CD8-positive, alpha-beta T cell (primary cell): ENCODE measurements at places on chromosomes 6 and 20. TPM values are rescaled to one million over a fixed set of nuclear protein-coding genes. Genes with fewer than 3 reads are reported as not detected.

- DNase-seq = no peak
These were observed 120.8 kb downstream of the BACH2 start for GRCh38 chr6:90175627-90176538.

The SIGLEC1 gene
- 0.05 TPM for total RNA-seq

DNA sequence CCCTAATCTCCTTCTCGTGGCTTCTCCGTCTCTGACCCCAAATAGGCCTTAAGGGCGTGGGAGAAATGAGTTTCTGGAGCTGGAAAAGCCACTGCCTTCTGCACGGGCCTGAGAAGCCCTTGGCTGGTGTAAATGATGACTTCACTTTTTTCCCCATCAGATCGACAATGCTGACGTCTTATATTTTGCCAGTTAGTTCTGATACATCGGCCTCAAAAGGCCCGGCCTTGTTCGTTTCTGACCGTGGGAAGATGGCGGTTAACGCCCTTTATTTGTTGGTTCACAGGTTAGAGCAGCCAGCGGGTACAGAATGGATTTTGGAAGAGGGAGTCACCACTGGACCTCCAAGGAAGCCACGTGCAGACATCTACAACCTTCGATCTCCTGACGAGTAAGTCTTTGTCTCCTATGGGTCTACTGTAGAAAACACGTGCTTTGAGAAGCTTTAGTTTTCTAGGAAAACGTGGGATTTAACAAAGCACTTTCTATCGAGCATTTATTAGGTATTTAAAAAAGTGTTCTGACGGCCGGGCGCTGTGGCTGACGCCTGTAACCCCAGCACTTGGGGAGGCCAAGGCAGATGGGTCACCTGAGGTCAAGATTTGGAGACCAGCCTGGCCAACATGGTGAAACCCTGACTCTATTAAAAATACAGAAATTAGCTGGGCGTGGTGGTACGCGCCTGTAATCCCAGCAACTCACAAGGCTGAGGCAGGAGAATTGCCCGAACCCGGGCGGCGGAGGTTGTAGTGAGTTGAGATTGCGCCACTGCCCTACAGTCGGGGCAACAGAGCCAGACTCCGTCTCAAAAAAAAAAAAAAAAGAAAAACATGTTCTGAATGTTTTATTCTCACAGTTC is 1.2 kb upstream of the ZNFX1 start:
- no peak for DNase-seq

GRCh38 chr6:163338671-163339405 is 75.7 kb upstream of the QKI start:
- no peak for DNase-seq

The SLC12A5 gene
- 1.1 TPM for total RNA-seq

The TRDN gene
- not detected for total RNA-seq

The ZSCAN23 gene
- total RNA-seq = not detected

The GRM1 gene
- not detected for total RNA-seq
